Left ventricle myocardium inferior (tissue), 1 donor: ENCODE measurements at places on chromosomes 12 and 14. TPM values are rescaled to one million over a fixed set of nuclear protein-coding genes. Genes with fewer than 3 reads are reported as not detected.

KRT85 gene
- total RNA-seq, result not detected

ANKS1B gene
- total RNA-seq, result 1.6 TPM

RTL1 gene
- not detected for total RNA-seq

ACSS3 gene
- total RNA-seq, result 24.5 TPM

JDP2 gene
- 21.9 TPM for total RNA-seq

ACSM4 gene
- total RNA-seq, result not detected

TRPV4 gene
- total RNA-seq, result 0.33 TPM

CLECL1 gene
- not detected for total RNA-seq

RXYLT1 gene
- 16.7 TPM for total RNA-seq

BEST3 gene
- total RNA-seq, result 0.80 TPM

CCNB1IP1 gene
- total RNA-seq, result 53.9 TPM

RDH12 gene
- not detected for total RNA-seq

PYM1 gene
- 14.8 TPM for total RNA-seq

TAS2R14 gene
- total RNA-seq, result 0.58 TPM

LALBA gene
- total RNA-seq, result not detected

PHLDA1 gene
- 22.8 TPM for total RNA-seq

PRKAB1 gene
- total RNA-seq, result 9.2 TPM

FOXG1 gene
- not detected for total RNA-seq

FOXM1 gene
- 0.71 TPM for total RNA-seq

HPD gene
- total RNA-seq, result 1.3 TPM

PRIMA1 gene
- 7.3 TPM for total RNA-seq

ZBTB1 gene
- 25.9 TPM for total RNA-seq

GYS2 gene
- not detected for total RNA-seq

HRK gene
- total RNA-seq, result 0.77 TPM

KRT6C gene
- not detected for total RNA-seq

LRP10 gene
- total RNA-seq, result 48.3 TPM

DCP1B gene
- total RNA-seq, result 1.7 TPM

CMTM5 gene
- total RNA-seq, result 1.0 TPM

SERPINA12 gene
- total RNA-seq, result not detected

RHOF gene
- 44.3 TPM for total RNA-seq
